Right atrium auricular region (tissue), 2 donors: ENCODE measurements at places on chromosomes 1 and 21. TPM values are rescaled to one million over a fixed set of nuclear protein-coding genes. Genes with fewer than 3 reads are reported as not detected.

DNA sequence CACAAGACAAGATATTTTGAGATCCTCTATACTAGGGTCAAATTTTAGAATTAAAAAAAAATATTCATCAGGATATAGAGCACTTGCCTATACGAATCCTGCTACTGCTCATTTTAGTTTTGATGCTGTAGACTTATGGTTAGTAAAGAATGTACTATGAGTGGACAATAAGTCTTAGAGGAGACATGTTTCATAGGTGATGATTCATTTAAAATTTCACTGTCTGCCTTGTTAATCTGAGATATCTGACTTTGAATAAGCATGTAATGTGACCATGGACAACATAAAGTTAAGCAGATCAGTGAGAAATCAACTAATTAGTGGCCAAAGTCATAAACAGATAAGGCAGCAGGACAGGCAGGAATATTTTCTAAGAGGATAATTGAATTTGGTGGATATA lies 106.8 kb upstream of the HP1BP3 start:
- no peak for DNase-seq
- no peak overlapping the region for H3K27ac ChIP-seq
- no peaks in the 10 kb centered on the region for H3K4me1 ChIP-seq
- no peak overlapping the region for H3K4me3 ChIP-seq
- H3K36me3 ChIP-seq, result peaks cover 17% of the 10 kb centered on the region
- H3K27me3 ChIP-seq, result no peaks in the 10 kb centered on the region

GRCh38 chr21:37435120-37435519 lies 68.5 kb downstream of the DYRK1A start:
- DNase-seq, result no peak
- H3K4me1 ChIP-seq, result peaks cover 47% of the 10 kb centered on the region

GRCh38 chr1:205054013-205054412 lies 11.0 kb downstream of the CNTN2 start:
- H3K4me3 ChIP-seq, result no peak overlapping the region
- no peak overlapping the region for H3K27ac ChIP-seq
- DNase-seq, result no peak
- H3K36me3 ChIP-seq, result no peaks in the 10 kb centered on the region
- no peaks in the 10 kb centered on the region for H3K4me1 ChIP-seq

DNA sequence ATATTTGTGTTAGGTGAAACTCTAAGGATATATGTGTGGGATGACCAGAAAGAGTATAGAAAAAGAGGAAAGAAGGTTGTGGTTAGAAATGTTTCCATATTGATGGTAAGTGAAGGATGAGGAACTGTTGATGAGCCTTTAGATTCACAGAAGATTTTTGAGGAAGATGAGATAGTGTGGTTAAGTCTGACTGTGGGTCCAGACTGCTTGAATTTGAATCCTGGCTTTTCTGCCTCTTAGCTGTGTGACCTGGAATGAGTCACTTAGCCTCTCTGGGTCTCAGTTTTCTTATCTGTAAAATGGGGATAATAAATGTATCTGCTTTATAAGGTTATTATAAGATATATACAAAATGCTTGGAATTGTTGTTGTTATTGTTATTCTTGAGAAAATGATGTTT lies 27.5 kb downstream of the RGL1 start:
- DNase-seq, result no peak
- no peaks in the 10 kb centered on the region for H3K36me3 ChIP-seq
- H3K4me3 ChIP-seq, result no peak overlapping the region

The BSND gene
- total RNA-seq, result not detected

DNA sequence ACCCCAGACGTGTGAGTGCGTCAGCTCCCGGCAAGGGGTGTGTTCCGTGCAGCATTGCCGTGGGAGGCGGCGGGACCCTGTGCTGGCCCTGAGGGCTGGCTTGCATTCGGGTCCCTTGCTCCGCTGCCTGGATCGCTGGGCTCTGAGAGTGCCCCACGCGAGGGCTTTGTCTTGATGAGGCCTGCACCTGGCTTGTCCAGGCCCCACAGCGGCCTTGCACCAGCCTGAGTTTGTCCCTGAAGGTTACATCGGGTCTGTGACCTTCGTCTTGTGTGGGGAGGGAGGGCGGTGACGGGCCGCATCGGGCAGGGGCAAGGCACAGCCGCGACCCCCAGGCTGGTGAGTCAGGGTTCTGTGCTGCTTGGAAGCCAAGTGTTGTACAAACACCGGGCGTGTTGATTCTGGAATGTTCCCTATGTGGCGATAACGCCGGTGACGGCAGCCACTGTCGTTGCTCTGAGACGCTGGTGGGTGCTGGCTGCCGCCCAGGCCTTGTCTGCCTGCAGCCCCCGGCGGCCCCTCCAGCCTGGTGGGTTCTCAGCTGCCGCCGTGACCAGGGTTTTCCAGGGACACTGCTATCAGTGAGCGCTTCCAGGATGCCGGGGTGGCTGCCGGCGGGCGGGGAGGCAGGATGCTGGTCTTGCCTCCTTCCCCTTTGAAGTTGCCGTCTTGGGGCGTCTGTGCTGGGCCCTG lies 42.9 kb downstream of the SLX9 start:
- H3K4me3 ChIP-seq, result no peak overlapping the region
- peak; percentile 90 for DNase-seq
- peak overlapping the region; percentile 60 for H3K27ac ChIP-seq
- peaks cover under 1% of the 10 kb centered on the region for H3K36me3 ChIP-seq
- no peaks in the 10 kb centered on the region for H3K27me3 ChIP-seq

DNA sequence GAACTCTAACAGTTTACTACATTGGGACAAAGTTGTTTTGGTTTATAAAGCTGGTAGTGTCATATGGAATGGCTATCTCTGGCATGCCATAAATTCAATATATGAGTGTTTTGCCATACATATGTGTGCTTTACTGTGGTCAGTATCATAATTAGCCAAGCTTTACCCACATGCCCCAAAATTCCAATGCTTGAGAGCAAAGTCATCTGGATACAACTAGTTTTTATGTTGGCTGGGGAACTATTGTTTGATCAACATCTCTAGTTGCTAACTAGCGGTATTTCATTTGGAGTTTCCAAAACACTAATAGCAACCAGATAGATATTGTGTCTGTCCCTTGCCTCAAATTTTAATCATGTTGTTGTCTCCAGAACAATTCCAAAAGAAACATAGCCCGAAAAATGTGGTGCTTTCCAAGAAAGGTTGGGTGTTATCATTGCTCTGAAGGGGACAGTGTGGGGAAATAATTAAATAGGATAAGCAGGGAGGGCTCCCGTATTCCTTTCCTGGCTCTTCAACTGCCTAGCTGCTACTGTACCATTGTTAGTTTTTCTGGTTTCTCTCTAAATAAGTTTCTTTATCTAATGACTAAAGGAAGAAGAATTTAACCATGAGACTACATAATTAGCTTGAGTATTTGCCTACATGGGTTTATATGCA lies 136.1 kb downstream of the TGFB2 start:
- H3K27me3 ChIP-seq, result no peaks in the 10 kb centered on the region
- no peak for DNase-seq
- no peak overlapping the region for H3K4me3 ChIP-seq
- no peaks in the 10 kb centered on the region for H3K36me3 ChIP-seq
- H3K27ac ChIP-seq, result no peak overlapping the region

- H3K27ac ChIP-seq, result no peak overlapping the region
- no peaks in the 10 kb centered on the region for H3K27me3 ChIP-seq
- no peaks in the 10 kb centered on the region for H3K36me3 ChIP-seq
- DNase-seq, result no peak
- no peaks in the 10 kb centered on the region for H3K4me1 ChIP-seq
Measured at GRCh38 chr1:169764919-169765318, 29.8 kb downstream of the METTL18 start.

DNA sequence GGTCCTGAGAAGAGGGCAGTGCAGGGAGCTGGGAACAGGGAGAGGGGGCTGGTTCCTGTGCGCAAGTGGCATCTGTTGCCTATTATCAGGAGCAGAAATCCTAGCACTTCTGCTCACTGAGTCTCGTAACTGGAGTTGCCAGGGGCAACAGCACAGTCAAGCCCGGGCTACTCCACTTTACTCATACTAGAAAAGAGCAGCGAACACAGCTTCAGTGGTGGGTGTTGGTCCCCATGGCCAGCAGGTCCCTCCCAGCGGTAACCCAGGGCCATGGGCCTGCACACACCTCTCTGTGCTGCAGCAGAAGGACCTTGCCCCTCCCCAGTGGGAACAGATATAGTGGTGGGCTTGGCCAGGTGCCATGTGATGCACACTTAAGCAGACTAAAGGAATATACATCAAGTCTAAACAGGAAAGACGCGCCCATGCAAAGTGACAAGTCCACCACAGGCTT lies 8.5 kb downstream of the PYCR2 start:
- H3K27ac ChIP-seq, result no peak overlapping the region
- no peaks in the 10 kb centered on the region for H3K4me1 ChIP-seq
- peaks cover 13% of the 10 kb centered on the region for H3K36me3 ChIP-seq
- no peak for DNase-seq
- H3K27me3 ChIP-seq, result no peaks in the 10 kb centered on the region
- no peak overlapping the region for H3K4me3 ChIP-seq
